ENCODE measurements at places on chromosomes 3 and 15. TPM values are rescaled to one million over a fixed set of nuclear protein-coding genes. Genes with fewer than 3 reads are reported as not detected.

TRPC1 gene
- total RNA-seq, result 16.3 TPM

ALG1L2 gene
- total RNA-seq, result 0.40 TPM

CCDC80 gene
- 71.0 TPM for total RNA-seq

KLHL40 gene
- total RNA-seq, result 114 TPM

ZNF385D gene
- total RNA-seq, result 10.6 TPM

RBPMS2 gene
- total RNA-seq, result 0.44 TPM

FAM227B gene
- total RNA-seq, result 7.6 TPM

GOLGA8T gene
- 0.27 TPM for total RNA-seq

Measured in muscle of leg (tissue), 16 donors.